T-cell (primary cell): ENCODE measurements at places on chromosomes 4 and X.

DNA sequence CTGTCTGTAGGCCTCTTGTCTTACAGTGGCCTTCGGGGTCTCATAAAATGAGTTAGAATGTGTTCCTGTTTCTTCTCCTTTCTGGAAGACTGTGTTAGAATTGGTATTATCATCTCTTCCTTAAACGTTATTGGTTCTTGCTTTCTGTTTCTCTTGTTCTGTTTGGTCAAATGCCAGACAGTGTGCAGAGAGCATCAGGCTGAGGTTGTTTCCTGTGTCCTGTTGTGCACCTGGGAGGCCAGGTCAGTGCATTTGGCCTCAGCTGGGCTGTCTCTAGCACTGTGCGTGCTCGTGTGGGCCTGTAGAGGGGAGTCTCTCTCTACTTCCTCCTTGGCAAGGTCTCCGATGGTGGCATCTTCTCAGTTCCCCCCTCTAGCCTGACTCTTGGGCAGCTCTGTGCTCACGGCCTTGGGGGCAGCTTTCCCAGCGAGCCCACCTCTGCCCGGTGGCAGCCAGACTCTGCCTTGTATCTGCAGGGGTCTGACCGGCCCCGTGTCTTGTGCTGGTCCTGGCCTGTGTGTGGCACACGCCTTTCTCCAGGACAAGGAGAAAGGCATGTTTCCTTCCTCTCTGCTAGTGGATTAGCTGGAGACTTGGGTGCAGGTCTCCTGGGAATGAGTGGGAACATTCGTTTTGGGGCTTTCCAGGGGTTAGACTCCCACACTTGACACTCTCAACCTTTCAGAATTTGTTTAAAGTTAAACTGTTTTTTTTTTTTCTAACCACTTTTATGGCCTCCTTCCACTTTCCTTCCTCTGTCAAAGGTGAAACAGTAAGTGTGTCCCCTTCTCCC, 62.3 kb downstream of the FAM193A start:
- peak; percentile 6 for DNase-seq

- no peak for DNase-seq
Observed at GRCh38 chr4:155419266-155419665, 42.5 kb upstream of the MAP9 start.

GRCh38 chrX:38882894-38883626, 81.8 kb downstream of the MID1IP1 start:
- DNase-seq, result no peak

- DNase-seq, result no peak
Observed at GRCh38 chrX:153488231-153488914, 6.4 kb upstream of the BGN start.

DNA sequence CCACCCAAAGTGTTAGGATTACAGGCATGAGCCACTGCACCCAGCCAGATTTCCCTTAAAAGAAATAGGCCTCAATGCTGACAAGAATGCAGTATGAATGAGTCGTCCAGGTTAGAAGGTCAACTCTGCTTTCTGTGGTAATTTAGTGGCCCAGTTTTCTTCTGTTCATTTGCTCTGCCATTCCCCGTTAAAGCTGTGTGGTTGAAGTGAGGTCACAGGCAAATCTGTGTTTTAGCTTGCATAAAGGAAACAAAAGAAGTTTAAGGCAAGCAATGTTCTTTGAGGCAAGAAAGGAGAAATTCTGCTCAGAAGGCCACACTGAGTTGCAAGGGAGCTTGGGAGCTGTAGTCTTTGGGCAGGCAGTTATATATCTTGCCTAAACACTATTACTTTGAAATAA, 176.8 kb downstream of the LARP7 start:
- DNase-seq, result no peak

GRCh38 chrX:288561-288991, 7.4 kb downstream of the PLCXD1 start:
- DNase-seq, result no peak
